Endothelial cell of umbilical vein (primary cell): ENCODE measurements at places on chromosomes 2 and 18. TPM values are rescaled to one million over a fixed set of nuclear protein-coding genes. Genes with fewer than 3 reads are reported as not detected.

CELF4 gene
- not detected in 2 replicates for total RNA-seq

SCN3A gene
- total RNA-seq: not detected in 2 replicates

MCM6 gene
- total RNA-seq: 48.1 and 52.6 TPM in 2 replicates

SEMA4F gene
- 5.9 and 6.0 TPM in 2 replicates for total RNA-seq

CRYGC gene
- total RNA-seq: not detected in 2 replicates

POTEI gene
- 0.13 and 0.16 TPM in 2 replicates for total RNA-seq

SLC9A4 gene
- total RNA-seq: 0.07 TPM in 1 of 2 replicates, not detected in the other

FOXD4L1 gene
- total RNA-seq: 0.18 TPM in 1 of 2 replicates, not detected in the other

RAPGEF4 gene
- 8.8 and 9.2 TPM in 2 replicates for total RNA-seq

GRCh38 chr2:5057891-5058351, 634.3 kb upstream of the SOX11 start:
- H3K36me3 ChIP-seq: no peaks in the 10 kb centered on the region
- H3K27me3 ChIP-seq: no peaks in the 10 kb centered on the region
- no peaks in the 10 kb centered on the region for H3K4me1 ChIP-seq
- no peak for DNase-seq

DNA sequence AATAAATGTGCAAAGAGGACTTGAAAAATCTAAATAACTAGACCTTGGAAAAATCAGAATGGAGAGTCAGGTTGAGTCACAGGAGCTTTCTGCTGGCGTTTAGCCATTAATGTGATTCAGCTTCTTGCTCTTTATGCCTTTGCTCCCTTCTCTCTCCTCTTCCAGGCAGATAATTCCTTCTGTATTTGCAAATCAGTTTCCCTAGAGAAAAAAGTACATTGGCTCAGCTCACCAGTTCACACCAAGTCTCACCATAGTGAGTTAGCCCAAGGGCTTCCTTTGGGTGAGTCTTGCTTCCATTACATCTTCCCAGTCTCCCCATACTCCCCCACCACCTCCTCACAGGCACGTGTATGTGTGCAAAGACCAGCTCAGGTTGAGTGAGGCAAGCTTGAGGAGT, 73.6 kb downstream of the CYBRD1 start:
- H3K4me3 ChIP-seq: no peak overlapping the region
- no peaks in the 10 kb centered on the region for H3K4me1 ChIP-seq
- peak; percentile 57 for DNase-seq
- no peaks in the 10 kb centered on the region for H3K36me3 ChIP-seq

- no peak overlapping the region for H3K4me3 ChIP-seq
- no peak for DNase-seq
- no peaks in the 10 kb centered on the region for H3K27me3 ChIP-seq
- H3K4me1 ChIP-seq: peaks cover 4% of the 10 kb centered on the region
Observed at GRCh38 chr2:196993617-196994016, 67.1 kb upstream of the PGAP1 start.

DNA sequence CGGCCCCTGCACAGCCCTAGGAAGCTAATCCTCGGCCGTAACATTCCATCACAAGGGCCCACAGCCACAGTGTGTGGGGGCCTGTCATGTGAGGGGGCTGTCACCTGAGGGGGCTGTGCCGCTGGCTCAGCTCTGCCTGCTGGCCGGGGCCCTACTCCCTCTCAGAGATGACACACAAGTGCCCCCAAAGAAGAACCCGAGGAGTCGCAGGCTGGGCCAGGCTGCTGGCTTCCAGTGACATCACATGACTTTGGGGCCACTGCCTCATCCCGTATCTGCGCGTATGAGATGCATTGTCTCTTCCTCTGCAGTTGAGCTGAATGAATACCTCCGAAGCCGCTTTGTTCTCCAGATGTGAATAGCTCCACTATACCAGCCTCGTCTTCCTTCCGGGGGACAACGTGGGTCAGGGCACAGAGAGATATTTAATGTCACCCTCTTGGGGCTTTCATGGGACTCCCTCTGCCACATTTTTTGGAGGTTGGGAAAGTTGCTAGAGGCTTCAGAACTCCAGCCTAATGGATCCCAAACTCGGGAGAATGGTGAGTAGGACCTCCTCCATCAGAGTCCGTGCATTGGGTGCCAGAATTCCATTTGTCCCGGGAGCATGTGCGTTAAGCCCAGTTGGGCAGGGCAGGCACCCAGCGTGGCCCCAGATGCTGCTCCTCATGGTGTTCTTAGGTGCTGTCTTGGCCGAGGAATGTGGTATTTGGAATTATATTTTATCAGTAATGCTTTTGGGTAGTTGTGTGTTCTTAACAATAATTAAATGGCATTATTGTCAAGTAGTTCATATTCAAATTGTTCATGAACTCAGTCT, at the start of gene CNDP1:
Gene CNDP1, plus strand, starts transcription at position 351 of the 820 bp plus-strand sequence. Its CDS starts 168 bp downstream, at position 519.
- H3K4me1 ChIP-seq: no peaks in the 10 kb centered on the region
- DNase-seq: no peak
- H3K36me3 ChIP-seq: no peaks in the 10 kb centered on the region
- H3K4me3 ChIP-seq: no peak within 1 kb of the TSS
- no peak within 1 kb of the TSS for H3K27ac ChIP-seq

DNA sequence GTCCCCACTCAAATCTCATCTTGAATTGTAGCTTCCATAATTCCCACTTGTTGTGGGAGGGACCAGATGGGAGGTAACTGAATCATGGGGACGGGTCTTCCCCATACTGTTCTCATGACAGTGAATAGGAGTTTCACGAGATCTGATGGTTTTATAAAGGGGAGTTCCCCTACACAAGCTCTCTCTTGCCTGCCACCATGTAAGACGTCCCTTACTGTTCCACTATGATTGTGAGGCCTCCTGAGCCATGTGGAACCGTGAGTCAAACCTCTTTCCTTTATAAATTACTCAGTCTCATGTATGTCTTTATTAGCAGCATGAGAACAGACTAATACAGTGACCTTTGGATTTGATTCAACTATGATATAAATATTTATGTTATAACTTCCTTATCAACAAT, 78.0 kb downstream of the CYRIA start:
- H3K27me3 ChIP-seq: no peaks in the 10 kb centered on the region
- H3K4me1 ChIP-seq: no peaks in the 10 kb centered on the region
- H3K36me3 ChIP-seq: no peaks in the 10 kb centered on the region
- H3K27ac ChIP-seq: no peak overlapping the region
- no peak overlapping the region for H3K4me3 ChIP-seq
- peak; percentile 10 for DNase-seq

GRCh38 chr2:8107621-8108378, 574.1 kb upstream of the ID2 start:
- no peak overlapping the region for H3K27ac ChIP-seq
- DNase-seq: no peak
- H3K4me1 ChIP-seq: no peaks in the 10 kb centered on the region
- H3K27me3 ChIP-seq: no peaks in the 10 kb centered on the region

- H3K36me3 ChIP-seq: no peaks in the 10 kb centered on the region
- peak overlapping the region; percentile 95 for H3K4me3 ChIP-seq
- H3K27ac ChIP-seq: peak overlapping the region; percentile 91
- DNase-seq: no peak
- H3K4me1 ChIP-seq: peaks cover 36% of the 10 kb centered on the region
- no peaks in the 10 kb centered on the region for H3K27me3 ChIP-seq
Observed at GRCh38 chr18:51196118-51196810, 1.2 kb downstream of the MEX3C start.

- no peak for DNase-seq
- H3K27me3 ChIP-seq: no peaks in the 10 kb centered on the region
- no peak overlapping the region for H3K27ac ChIP-seq
- no peaks in the 10 kb centered on the region for H3K4me1 ChIP-seq
- no peak overlapping the region for H3K4me3 ChIP-seq
- H3K36me3 ChIP-seq: no peaks in the 10 kb centered on the region
Observed at GRCh38 chr2:18799397-18799796, 210.0 kb upstream of the NT5C1B start.

DNA sequence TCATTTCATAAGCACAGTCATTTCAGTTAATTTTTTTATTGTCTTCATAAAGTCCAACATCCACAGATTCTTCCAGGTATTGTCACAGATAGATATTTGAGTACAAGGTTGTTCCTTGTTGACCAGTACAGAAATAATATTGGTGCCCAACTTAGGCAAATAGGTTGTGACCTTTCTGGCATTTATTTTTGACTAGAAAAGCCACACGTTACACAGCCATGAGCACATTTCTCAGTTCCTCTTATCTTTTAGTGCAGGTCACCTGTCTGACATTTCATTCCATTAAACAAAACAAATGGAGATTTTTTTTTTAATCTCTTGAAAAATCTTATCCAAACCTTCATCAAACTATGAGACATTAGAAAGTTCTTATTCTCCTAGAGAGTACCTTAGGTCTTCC, 428.8 kb downstream of the ZNF521 start:
- no peaks in the 10 kb centered on the region for H3K27me3 ChIP-seq
- no peak overlapping the region for H3K4me3 ChIP-seq
- no peaks in the 10 kb centered on the region for H3K36me3 ChIP-seq
- H3K4me1 ChIP-seq: peaks cover 9% of the 10 kb centered on the region
- no peak for DNase-seq

DNA sequence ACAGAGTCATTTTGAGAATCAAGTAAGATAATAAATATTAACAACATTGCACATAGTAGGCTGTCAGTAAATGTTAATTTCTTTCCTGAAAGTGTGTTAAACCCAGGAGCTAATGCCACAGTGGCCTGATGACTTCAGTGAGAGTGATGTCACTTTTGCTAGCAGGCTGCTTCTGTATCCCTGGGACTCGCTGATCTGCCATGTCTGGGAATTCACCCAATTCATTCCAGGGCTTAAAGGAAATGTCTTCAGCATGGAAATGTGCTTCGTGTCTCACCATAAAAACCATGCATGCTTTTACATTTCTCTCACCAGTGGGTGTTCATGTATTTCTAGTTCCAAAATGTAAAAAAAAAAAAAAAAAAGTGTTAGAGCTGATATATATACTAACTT, 56.8 kb upstream of the MAPRE3 start:
- no peaks in the 10 kb centered on the region for H3K4me1 ChIP-seq

GRCh38 chr18:7817575-7818230, 250.6 kb downstream of the PTPRM start:
- DNase-seq: no peak
- no peak overlapping the region for H3K27ac ChIP-seq
- no peaks in the 10 kb centered on the region for H3K36me3 ChIP-seq
- peaks cover under 1% of the 10 kb centered on the region for H3K4me1 ChIP-seq
- H3K27me3 ChIP-seq: no peaks in the 10 kb centered on the region
